ENCODE measurements at places on chromosomes 3 and 15.

- DNase-seq, result no peak
These were observed 1045.0 kb downstream of the FHIT start for GRCh38 chr3:60206206-60206605.

- DNase-seq, result no peak
These were observed 433.1 kb upstream of the C2CD4B start for GRCh38 chr15:62598217-62598616.

DNA sequence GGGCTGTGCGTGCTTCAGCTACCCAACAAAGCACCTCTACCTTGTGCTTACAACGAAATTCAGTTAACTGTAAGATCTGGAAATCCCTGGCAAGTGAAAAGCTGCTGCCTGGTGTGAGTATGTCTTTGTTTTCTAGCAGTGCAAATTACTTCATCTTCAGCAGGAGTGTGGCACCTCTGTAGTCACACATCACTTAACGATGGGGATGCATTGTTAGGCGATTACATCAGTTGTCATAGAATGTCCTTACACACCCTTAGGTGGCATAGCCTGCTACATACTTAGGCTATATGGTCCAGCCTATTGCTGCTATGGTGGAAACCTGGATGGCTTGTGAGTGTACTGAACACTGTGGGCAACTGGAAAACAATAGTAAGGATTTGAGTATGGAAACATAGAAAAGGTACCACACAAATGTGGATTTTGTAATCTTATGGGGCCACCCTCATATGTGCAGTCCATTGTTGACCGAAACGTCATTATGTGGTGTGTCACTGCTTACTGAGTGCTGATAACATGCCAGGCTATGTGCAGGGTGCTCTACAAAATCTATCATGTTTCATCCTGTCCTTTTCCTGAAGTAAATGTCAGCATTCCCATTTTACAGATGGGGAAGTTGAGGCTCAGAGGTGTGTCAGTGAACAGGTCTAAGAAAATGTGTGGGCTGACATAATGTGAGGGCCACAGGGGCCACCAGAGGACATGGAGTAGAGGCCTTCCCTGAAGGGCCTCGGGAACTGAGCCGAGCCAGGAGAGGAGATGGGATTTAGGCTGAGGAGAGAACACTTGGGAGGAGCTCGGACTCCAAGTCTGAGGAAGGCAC is 173.5 kb downstream of the VGLL4 start:
- DNase-seq, result no peak

- DNase-seq, result no peak
These were observed 360.1 kb upstream of the THRB start for GRCh38 chr3:24854748-24855147.

DNA sequence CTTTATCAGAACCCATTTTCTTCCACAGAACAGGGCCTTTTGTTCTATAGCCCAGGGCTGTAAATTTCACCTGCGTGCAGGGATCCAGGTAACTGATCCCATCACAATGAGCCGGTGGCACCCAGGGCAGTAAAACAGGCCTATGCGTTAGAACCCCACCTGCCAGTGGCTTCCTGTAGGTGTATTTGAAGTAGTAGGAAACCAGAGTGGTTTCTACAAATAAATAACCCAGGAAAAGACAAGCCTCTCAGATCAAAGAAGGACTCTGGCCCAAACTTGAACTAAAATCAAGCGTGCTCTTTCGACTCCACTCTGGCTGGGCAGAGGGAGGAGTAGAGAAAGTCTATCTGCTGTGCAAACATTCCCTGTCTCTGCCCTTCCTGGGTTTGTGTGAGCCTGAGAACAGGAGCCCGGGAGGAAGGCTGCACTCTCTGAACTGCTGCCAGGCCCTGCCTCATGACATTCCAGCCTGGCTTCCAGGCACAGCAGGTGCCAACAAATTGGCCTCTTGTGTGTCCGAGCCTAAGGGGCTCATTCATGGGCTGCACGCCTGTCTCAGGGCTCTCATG is 77.7 kb downstream of the CEMIP start:
- no peak for DNase-seq

GRCh38 chr15:26713498-26713897 is 59.4 kb downstream of the GABRB3 start:
- no peak for DNase-seq

- DNase-seq, result no peak
These were observed 466.1 kb upstream of the ATP11B start for GRCh38 chr3:182327196-182327681.

DNA sequence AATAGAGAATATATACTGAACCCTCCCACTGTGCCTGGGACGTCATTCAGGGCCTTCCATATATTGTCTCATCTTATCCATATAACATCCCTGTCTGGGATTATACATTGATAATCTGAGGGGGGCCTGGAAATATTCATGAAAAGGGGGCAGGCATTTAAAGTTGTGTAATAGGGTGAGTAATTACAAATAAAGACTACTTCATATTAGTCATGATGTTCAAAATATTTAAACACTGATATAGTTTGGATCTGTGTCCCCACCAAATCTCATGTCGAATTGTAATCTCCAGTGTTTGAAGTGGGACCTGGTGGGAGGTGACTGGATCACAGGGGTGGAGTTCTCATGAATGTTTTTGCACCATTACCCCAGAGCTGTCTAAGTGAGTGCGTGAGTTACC is 97.8 kb downstream of the AQP9 start:
- DNase-seq, result no peak

DNA sequence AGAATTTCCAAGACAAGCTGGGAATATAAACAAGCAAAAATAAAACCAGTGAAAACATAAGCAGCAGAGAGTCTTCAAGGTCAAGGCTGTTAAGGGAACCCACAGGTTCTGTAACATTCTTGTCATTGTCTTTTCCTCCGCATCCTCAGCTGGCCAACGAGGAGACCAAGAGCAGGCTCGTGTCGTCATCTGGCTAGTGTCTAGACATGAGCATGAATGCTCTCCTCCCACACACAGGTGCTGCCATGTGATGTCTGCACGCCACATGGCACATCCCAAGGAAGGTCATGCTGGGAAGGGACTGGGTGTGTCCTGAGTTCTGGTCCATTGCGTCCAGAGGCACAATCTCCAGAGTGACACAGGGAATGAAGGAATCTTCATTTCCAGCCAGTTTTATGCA is 156.2 kb downstream of the POLR2M start:
- DNase-seq, result no peak

DNA sequence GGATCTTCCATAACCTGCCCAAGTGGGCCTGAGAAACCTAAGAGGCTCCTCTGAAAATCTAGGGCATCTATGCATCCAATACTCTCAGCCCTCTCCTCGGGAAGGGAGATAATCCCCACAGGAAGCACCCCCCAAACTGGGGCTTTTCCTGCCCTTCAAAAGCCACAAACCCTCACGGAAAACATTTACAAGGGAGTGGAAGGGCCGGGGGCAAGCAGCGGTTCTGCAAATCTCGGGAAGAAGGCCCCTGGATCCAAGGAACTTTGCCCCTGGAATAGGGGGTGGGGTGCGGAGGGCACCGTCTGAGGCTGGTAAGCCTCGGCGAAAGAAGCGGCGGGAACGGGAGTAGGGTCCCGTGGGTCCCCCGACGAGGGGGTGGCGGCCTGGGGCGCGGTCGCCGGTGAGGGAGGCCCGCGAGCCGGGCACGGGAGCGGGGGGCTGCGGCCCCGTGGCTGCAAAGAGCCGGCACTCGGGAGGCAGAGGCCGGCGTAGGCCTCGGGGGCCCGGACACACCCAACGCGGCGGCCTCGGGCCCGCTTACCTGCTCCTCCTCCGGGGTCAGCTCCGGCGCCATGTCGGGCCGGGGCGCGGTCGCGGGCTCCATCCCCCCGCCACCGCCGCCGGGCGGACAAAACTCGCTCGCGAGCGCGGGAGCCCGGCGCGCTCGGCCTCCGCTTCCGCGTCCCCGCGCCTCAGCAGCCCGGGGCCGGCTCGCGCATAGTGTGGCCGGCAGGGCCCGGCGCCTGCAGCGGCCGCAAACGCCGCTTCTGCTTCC is 755 bp downstream of the PTPN9 start:
- peak; percentile 68 for DNase-seq
